GM10248 (cell line): ENCODE measurements at places on chromosomes 1 and 21.

GRCh38 chr1:175154629-175155472, 37.7 kb downstream of the KIAA0040 start:
- peak; percentile 70 for DNase-seq

DNA sequence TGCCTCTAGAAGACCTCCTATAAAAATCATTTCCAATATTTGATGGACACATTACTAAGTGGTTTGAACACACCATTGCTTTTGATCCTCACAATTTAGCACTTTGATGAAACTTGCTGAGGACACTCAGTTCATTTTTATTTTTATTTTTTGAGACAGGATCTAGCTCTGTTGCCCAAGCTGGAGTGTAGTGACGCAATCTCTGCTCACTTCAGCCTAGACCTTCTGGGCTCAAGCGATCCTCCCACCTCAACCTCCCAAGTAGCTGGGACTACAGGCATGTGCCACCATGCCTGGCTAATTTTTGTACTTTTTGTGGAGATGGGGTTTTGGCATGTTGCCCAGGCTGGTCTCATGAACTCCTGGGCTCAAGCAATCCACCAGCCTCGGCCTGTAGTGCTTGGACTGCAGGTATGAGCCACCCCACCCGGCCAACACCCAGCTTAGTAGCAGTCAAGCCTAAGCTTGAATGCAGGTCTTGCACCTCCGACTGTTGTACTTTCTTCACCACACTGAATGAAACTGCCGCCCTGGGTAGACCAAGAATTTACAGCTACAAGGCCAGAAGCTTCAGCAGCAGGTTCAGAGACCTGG, 24.8 kb upstream of the ATP2B4 start:
- DNase-seq: no peak

GRCh38 chr21:42481169-42481568, 14.9 kb downstream of the RSPH1 start:
- DNase-seq: no peak

DNA sequence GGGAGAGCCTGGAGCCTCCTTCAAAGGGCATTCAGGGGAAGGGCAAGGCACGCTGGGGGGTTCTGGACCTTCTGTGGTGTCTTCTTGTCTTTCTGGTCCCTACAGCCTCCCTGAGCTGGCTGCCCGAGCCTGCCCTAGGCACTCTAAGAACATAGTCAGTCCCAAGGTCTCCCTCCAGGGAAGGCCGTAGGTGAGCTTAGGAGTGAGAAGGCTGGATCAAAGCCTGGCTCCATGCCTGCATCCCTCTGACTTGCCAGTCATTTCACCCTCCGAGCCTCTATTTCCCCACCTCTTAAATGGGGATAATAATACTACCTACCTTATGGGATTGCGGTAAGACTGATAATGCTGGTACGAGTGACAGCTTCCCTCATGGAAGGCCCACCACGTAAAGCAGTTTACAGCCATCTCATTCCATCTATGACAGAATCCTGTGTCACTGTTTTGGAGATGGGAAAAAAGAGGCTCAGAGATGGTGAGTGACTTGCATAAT, 20.8 kb downstream of the PTPRF start:
- no peak for DNase-seq

GRCh38 chr1:198357937-198358336, 182.5 kb downstream of the ATP6V1G3 start:
- DNase-seq: no peak

- DNase-seq: no peak
Observed at GRCh38 chr1:228955691-228956090, 220.4 kb downstream of the RHOU start.

- DNase-seq: no peak
Observed at GRCh38 chr1:216181590-216181989, 241.7 kb downstream of the USH2A start.

- no peak for DNase-seq
Observed at GRCh38 chr21:28309596-28309995, 683.1 kb downstream of the LTN1 start.

GRCh38 chr21:31382060-31382459, 38.0 kb upstream of the TIAM1 start:
- DNase-seq: no peak

GRCh38 chr1:209619696-209620486, 32.3 kb downstream of the LAMB3 start:
- DNase-seq: no peak

DNA sequence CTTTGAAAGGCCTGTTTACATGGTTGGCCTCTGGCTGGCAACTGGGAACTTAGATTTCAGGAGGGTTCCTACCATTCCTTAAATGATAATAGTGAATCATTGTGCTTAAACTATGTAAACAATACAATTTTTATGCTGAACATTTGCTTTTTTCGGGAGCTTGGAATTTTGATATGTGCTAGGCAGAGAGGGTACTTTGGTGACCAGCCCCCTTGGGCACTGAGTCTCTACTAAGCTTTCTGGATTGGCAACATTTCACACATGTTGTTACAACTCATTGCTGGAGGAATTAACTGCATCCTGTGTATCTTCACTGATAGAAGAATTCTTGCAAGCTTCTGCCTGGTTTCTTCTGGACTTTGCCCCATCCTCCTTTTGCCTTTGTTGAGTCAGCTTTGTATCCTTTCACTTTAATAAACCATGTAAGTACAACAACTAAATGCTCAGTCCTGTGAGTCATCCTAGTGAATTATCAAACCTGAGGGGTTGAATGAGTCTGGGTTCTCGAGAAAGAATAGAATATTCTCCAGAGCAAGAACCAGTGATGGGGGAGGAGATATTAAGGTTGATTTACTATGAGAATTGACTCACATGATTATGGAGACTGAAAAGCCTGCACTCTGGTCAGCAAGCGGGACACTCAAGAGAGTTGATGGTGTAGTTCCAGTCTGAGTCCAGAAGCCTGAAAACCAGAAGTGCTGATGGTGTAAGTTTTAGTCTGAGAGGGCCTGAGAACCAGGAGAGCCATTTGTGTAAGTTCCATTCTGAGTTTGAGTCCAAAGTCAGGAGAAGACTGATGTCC, 3.1 kb upstream of the SLC16A4 start:
- DNase-seq: no peak

GRCh38 chr1:169620565-169620964, 9.4 kb downstream of the SELP start:
- DNase-seq: no peak

DNA sequence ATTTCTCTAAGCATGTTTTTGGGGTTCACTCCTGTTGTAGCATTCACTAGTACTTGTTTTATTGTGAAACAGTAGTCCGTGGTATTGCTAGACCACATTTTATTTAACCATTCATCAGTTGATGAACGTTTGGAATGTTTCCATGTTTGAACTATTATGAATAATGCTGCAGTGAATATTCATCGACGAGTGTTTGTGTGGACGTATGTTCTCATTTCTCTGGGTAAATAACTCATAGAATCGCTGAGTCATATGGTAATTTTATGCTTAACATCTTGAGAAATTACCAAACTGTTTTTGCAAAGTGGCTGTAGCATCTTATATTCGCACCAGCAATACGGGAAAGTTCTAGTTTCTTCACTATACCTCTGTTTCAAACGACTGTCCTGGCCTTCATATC, 28.0 kb upstream of the KAZN start:
- DNase-seq: no peak

DNA sequence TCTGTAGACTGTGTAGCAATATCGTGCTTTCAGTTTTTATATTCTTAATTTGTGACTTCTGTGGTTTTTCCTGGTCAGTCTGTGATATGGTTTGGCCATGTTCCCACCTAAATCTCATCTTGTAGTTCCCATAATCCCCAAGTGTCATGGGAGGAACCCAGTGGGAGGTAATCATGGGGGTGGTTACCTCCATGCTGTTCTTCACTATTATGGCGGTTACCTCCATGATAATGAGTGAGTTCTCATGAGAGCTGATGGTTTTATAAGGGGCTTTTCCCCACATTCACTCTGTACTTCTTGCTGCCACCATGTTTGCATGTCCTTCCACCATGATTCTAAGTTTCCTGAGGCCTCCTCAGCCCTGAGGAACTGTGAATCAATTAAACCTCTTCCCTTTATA, 169.8 kb downstream of the LEPR start:
- DNase-seq: no peak

DNA sequence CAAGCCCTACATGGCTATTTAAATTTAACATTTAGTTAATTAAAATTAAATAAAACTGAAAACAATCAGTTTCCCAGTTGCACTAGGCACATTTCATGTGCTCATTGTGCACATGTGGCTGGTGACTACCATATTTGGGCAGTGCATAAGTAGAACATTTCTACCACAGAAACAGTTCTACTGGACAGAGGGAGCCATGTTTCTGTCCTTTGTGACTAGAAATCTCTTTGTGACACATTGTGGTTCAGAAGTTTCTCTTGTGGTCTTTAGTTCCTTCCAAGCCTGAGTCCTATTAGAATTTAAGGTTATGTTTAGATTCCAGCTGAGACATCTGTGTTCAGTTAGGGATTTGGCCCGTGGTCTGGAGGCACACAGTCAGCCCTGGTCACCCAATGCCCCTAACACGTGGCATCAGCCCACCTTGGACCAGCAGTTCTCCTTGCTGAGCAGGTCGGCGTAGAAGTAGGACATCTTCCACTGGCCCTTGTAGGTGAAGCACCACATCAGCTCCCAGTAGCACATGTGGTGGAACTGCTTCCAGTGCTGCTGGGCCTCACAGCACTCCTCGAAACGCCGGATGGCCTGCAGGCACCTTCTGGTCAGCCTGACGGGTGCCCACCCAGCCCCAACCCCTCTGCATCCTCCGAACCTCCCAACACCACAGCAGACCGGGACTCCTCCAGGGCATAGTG, 29.1 kb downstream of the TTC39A start:
- peak; percentile 18 for DNase-seq

- no peak for DNase-seq
Observed at GRCh38 chr1:213409208-213409631, 358.2 kb downstream of the RPS6KC1 start.

DNA sequence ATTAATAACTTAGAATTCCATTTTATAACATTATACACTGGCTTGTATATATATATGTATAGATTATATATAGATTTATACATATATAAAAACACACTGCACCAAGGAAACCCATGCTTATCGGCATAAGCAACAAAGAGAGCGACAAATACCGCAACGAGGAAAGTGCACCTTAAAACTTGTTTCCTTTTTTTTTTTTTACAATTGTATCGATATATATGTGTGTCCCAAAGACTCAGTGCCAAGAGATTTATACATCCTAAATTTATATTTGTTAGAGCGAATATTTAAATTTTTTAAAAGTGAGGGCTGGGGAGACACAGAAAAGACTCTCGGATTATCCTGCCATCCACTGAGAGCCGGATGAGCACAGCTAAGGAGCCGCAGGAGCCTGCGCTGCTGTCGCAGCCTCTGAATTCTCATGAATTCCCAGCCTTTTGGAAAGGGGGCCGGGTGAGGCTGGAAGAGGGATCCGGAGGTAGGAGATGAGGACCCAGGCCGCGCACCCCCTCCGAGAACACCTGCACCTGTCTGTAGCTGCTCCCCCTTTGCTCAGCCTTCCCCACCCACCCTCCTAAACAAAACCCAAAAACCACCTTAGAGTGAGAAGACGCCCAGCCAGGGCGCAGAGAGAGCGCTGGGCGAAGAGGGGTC, 5.2 kb downstream of the DMRTA2 start:
- DNase-seq: no peak
